C1 segment of cervical spinal cord (tissue), 14 donors: ENCODE measurements at places on chromosomes 13 and 19.

DNA sequence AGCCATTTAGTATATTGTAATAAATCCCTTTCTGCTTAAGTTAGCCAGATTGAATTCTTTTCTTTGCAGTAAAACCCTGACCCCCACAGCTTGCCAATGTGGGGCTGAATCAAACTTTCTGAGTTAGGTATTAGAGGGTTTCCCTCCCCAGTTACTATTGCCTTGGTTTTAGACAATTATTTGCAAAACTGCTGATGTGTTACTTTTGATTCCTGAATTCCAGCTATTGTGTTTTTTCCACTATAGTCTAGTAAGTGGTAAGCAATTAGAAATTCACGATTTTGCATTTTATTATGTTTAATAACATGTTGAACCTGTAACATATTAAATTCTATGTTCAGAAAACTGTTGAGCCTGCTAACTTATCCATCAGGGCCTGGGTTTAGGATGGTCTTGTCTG is 391.5 kb downstream of the DLEU7 start:
- DNase-seq, result no peak

DNA sequence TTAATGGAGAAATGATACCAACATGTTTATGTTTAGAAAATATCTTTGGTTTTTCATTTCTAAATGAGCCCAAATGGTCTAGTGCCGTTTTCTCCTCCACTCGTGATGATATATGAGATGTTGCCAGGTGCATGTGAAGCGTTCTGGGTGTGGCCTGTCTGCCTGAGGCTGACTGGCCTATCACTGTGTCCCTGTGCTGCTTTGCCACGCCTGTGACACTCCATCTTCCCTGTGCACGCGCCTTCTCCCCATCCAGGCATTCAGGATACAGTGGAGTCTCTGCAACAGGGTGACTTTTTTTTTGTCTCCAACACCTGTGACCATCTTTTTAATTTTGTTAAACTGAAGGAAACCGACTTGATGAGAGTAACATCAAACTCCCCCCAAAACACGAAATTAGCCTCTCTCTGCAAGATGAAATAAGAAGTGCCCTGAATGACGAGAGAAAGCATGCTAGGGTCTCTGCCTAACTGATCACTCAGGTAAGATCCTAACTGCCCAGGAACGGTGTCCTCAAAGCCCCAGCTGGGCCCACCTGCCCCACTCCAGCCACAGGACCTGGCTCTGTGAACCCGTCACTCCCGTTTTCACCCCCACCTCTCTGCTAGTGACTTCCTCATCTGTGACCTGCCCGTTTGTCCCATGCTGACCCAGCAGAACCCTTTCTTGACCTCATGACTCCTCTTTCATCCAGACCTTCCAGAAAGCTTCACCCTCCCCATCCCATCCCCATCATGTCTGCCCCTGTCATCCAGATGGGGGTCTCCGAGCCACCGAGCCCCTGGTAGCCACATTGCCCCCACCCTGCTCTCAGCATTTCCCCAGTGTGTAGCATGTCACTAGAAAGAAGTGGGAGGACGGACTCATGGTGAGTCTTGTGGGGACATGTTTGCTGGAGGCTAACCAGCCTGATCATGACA is 33.2 kb upstream of the TFDP1 start:
- DNase-seq, result no peak

GRCh38 chr19:14112809-14113385 is 4.7 kb downstream of the PRKACA start:
- no peak for DNase-seq

DNA sequence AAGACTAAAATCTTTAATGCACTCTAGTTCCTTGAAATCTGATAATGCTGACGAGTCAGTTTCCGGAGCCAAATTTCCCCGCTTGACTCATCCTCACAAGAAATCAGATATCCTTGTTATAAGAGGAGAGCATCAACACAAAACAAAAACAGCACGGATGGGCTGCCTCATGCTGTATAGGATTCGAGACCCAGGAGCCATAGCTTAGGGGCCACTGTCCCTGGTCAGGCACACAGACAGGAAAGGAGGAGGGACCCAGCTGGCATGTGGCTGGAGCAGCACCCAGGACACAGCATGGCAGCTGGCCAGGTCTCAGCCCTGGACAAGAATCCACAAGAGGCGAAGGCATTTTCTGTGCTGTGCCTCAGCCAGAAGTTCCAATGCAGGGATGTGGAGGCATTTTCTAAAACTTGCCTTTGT is 110.2 kb upstream of the SPATA13 start:
- peak; percentile 39 for DNase-seq

DNA sequence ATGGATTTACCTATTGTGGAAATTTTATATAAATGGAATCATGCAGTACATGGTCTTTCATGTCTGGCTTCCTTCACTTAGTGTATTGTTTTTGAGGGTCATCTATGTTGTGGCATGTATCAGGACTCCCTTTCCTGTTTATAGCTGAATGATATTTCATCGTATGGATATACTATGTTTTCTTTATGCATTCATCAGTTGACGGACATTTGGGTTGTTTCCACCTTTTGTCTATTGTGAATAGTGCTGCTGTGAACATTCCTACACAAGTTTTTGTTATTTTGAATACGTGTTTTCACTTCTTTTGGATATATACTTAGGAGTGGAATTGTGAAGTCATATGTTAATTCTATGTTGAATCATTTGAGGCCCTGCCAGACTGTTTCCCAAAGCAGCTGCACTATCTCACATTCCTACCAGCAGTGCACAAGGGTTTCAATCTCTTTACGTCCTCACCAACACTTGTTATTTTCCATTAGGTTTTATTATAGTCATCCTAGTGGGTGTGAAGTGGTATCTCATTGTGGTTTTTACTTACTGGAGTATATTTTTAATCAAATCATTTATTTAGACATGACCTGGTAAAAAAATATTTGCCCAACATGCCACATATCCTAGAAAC is 262.7 kb downstream of the DLEU7 start:
- no peak for DNase-seq

DNA sequence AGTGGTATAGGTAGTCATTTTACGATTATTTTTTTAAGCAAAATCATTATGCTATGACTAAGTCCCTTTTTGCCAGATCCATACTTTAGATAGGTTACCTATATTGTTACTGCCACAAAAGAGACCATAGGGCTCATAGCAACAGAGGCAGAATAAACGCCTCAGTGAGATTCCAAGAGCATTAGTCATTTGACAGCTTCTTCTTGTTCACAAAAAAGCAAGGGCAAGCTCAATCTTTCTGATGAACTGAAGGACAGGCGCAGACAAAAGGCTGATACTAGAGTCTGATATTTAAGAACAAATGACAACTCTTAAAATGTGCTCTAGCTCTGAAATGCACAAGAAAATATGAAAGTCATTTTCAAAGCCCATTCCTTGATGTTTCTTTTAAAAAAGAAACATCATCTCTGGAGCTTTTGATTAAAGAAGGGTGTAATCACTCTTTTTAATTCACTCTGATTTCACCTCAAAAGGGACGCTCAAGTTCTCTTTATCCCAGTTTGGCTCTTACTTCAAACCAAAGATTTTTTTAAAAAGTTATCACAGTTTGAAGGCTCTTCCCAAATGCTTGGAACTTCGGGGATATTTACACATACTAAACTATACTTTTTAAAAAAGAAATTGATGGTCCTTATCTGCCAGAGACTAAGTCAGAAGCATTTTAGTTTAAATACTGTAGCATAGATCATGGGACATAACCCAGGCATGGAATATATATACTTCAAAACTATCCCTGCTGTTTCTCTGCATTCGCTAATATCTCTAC is 187.2 kb downstream of the EFNB2 start:
- DNase-seq, result no peak

GRCh38 chr19:7442423-7442822 is 46.4 kb downstream of the PEX11G start:
- no peak for DNase-seq

DNA sequence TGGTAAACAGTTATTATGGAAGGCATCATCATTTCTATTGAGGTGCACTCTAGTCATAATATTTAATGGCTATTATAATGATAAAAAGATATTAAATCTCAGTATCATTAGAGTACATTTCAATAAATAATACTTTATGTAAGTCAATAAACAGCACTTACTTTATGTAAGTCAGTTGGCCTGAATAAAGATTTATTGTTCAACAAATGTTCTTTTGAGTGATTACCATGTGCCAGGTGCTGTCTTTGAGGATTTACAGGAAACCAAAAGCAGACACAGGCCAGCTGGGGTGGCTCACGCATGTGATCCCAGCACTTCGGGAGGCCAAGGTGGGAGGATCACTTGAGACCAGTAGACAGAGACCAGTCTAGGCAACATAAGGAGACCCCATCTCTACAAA is 5.0 kb upstream of the NKG7 start:
- no peak for DNase-seq

- DNase-seq, result no peak
Observed at GRCh38 chr13:80149736-80150135, 191.2 kb downstream of the SPRY2 start.

DNA sequence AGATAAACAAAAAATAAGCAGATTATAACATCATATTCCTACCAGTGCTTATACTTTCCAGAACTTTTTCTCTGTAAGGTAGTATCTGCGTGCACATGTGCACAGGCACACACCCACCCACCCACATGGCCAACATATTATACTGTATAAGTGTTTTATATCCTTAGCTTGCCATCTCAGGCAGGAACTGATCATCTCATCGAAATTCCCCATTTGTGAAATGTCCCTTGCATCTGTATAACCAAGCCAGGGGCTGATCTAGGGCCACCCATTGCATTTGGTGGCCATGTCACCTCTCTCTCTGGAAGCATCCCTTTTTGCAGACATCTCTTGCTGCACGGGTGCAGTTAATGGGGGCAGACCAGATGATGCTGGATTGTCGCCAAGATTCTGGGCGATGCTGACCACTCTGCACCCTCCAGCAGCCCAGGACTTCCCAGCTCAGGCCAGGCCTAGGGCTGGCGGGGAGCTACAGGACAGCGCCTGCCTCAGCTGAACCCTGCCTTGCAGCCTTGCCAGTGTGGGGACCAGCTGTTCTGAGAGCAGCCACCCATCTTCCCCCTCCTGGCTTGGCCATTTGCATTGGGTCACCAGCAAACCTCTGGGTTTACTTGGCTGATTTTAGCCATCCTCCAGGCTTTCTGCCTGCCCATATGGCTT is 95.9 kb downstream of the SLC7A1 start:
- DNase-seq, result no peak

DNA sequence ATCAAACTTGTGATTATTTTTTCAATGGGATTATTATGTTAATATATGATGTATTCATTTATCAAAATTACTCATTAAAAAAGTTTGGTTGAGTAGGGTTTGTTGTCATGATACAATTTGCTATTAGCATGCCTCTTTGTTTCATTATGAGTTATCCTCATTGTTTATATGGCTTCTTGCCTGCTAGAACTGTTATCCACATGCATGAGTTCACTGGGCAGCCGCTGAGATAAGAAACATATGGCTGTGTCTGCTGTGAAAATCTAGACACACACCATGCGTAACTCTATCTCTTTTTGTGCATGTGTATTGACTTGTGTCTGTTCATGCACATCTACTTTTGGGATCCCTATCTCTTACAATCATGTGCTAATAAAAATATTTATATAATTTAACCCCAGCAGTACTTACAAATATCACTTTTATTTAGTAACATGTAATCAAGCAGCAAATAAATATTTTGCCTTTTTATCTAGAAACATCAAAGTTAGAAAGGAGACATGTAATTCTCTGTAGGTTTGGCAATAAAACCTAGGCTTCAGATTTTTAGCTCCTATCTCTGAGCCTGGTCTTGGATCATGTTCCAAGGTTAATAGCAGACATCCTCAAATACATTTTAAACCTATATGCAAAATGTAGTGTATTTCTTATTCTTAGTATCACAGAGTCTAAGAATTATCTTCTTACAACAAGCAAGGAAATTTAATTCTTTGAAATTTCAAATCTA is 11.2 kb upstream of the KLF12 start:
- no peak for DNase-seq

DNA sequence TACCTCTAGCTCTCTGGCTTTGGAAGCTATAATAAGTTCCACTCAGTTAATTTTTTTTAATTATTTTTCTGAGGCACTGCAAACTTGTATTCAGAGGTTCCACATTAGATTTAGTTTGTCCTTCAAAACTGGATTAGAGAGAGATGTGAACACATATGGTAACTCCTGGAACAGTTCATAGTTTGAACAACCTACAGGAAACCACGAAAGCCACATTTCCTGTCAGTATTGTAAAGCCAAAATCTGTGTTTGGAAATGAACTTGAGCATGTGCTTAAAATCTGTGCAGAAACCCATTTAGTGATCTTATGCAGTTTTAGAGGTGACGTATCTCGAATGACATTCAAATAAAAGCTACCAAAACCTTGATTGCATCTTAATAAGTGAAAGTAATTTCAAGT is 1952.0 kb downstream of the OLFM4 start:
- no peak for DNase-seq

DNA sequence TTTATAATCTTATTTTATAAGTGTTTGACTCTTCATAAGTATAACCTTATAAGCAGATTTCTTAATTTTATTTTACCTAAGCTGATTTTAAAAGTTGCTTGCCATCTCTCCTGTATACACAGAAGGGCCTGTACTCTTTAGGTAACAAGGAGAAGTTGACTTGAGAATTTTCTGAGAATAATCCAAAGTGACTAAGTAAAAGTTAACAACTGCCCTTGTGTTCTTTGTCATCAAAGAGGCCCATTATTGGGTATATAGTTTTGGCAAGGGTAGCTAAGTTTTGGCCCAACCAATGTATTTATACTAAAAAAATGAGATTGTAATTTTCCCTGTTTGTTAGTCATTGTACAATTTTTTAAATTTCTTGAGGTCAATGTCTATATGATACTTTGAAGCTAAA is 3.2 kb downstream of the LCP1 start:
- DNase-seq, result no peak

- DNase-seq, result no peak
Observed at GRCh38 chr19:13195678-13196077, 45.5 kb downstream of the IER2 start.

DNA sequence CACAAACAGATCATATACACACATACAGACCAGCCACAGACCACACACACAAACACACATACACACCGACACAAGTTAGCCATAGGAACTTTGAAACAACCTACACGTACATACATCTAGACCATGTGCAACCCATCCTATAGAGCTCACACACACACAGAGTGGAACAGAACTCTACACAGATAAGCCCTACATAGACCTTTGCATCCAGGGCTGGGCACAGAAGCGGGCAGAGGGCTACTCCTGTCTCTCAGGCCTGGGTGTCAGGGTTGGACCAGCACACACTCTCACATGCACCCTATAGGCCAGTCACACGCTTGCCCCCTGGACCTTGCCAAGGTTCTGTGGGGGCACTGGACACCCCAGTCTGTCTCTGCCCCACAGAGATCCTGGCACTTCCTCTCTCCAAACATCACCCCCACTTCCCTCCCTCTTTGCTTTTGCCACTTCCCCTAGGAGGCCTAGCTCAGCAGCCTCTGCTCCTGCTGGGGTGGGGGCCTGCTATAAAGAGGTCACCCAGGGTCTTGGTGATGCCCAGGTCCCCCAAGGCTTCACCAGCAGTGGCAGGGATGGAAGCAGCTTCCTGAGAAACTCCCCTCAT is 5.8 kb upstream of the JUNB start:
- DNase-seq, result no peak
